SW 1271 (cell line): ENCODE measurements at places on chromosomes 12 and 14.

- no peak for DNase-seq
Measured at GRCh38 chr14:66196670-66197069, 289.5 kb upstream of the CCDC196 start.

GRCh38 chr12:33639975-33640374 lies 200.4 kb upstream of the SYT10 start:
- DNase-seq, result no peak

DNA sequence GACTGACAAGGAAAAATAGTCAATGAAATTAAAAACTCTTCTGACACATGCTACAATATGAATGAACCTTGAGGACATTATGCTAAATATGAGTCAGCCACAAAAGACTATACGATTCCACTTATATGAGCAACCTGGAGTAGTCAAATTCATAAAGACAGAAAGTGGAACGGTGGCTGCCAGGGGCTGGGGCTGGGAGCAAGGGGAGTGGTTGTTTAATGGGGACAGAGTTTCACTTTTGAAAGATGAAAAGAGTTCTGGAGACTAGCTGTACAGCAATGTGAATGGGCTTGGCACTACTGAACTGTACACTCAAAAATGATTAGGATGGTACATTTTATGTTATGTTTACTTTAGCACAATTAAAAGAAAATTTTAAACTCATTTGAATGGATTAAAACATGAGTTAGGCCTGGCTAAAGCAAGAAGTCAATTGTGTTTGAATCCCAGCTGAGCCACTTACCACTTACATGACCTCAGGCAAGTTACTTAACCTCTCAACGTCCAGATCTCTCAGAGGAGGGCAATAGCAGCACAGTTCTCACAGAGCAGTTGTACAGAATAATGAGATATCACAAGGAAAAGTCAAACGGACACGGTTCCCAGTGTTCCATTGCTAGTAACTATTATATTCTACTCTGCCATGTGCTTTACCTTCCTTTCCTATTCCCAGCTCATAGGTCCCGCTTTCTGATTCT lies 102.5 kb downstream of the SPTSSA start:
- no peak for DNase-seq

GRCh38 chr14:65290830-65291229 lies 121.7 kb upstream of the FUT8 start:
- DNase-seq, result no peak

- DNase-seq, result no peak
Measured at GRCh38 chr12:51009056-51009440, 17.1 kb downstream of the SLC11A2 start.

GRCh38 chr12:119153477-119154434 lies 25.0 kb upstream of the HSPB8 start:
- DNase-seq, result peak; percentile 3

DNA sequence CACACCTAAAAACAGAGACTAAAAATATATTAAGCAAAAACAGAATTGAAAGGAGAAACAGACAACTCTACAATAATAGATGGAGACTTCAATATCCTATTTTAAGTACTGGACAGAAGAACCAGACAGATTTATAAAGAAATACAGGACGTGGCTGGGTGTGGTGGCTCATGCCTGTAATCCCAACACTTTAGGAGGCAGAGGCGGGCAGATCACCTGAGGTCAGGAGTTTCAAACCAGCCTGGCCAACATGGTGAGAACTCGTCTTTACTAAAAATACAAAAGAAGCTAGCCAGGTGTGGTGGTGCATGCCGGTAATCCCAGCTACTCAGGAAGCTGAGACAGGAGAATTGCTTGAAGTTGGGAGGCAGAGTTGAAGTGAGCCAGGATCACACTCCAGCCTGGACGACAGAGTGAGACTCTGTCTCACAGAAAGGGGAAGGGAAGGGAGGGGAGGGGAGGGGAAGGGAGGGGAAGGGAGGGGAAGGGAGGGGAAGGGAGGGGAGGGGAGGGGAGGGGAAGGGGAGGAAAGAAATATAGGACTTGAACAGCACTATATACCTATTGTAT lies 53.0 kb downstream of the CDK17 start:
- no peak for DNase-seq

- no peak for DNase-seq
Measured at GRCh38 chr12:105409801-105410471, 79.4 kb downstream of the C12orf75 start.

GRCh38 chr12:3972576-3972975 lies 99.4 kb upstream of the PARP11 start:
- DNase-seq, result no peak

GRCh38 chr14:41608681-41609390 lies 2.2 kb downstream of the LRFN5 start:
- DNase-seq, result no peak

DNA sequence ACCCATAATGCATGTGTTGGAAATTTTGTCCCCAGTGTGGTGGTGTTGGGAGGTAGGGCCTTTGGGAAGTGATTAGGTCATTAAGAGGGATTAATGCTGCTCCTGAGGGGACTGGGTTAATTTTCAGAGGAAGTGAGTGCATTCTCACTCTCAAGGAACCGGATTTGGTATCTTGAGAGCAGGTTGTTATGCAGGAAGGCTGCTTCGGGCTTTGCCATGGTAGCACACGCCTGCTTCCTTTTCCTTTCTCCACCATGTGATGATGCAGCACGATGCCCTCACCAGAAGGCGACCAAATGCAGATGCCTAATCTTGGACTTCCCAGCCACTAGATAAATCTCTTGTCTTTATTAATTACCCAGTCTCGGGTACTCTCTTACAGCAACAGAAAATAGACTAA lies 257.1 kb downstream of the SSPN start:
- no peak for DNase-seq
